Activated CD8-positive, alpha-beta memory T cell treated with anti-CD3 and anti-CD28 coated beads, Interleukin-2, amount 50 U/mL, for 4 hours (primary cell): ENCODE measurements at places on chromosomes 4 and X.

DNA sequence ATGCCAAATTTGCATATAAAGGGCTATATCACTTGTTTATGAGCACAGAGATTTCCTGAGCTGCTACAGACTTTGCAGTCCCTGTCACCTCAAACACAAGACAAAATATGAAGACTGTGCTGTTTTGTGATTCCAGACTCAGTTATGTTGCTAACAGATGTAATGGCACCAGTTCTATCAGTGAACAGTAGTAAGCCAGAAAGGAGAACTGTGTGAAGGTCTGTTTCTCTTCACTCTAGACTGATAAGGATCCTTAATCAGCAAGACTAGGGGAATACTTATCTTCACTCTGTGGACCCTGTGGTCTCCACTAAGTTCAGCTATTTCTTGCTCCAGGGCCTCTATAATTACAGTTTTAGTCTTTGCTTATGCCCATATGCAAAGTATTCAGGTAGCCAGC is 82.7 kb downstream of the ANXA5 start:
- DNase-seq, result no peak

- no peak for DNase-seq
Measured at GRCh38 chr4:139025841-139026240, 10.3 kb downstream of the NOCT start.

DNA sequence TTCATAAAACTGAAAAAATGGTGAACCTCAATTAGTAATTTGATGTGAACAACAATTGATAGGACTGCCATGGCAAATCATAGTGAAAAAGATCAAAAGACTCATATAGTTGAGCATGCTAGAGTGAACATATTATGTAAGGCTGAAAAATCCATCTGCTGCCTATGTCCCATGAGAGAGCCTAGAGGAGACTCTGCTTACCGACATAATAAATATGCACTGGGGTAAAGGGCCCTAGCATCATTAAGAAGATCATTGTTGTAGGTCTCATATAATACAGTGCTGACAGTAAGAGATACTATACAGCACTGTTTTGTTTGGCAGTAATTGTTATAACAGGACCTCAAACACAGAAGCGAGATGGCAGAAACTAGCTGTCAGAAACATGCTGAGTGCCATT is 229.0 kb downstream of the PABPC4L start:
- no peak for DNase-seq

DNA sequence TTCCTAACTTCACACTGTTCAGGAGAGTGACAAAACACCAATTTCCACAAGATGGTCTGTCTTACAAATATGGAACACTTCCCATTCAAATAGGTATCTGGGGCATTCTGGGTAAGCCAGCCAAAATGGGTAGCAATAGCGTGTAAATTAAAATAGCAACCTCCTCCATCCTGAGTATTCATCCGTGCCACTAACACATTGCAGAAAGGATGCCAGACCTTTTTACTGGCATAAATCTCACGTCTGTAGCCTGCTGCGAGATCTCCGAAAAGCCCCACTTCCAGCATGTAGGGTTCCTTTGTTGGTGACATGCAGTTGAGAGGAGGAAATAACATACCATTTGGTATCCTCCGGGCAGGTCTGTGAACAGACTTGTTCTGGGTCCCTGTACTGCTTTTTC is 52.7 kb upstream of the RAI2 start:
- DNase-seq, result no peak

GRCh38 chr4:81179326-81179725 is 35.7 kb downstream of the PRKG2 start:
- no peak for DNase-seq

GRCh38 chrX:3192835-3193234 is 151.6 kb downstream of the ARSF start:
- DNase-seq, result no peak

GRCh38 chrX:32267796-32268195 is 943.6 kb downstream of the DMD start:
- no peak for DNase-seq

GRCh38 chr4:121819216-121819965 is 4.3 kb downstream of the CCNA2 start:
- no peak for DNase-seq

- DNase-seq, result no peak
Measured at GRCh38 chr4:96390404-96390803, 550.5 kb downstream of the PDHA2 start.

GRCh38 chrX:13646154-13646549 is 6.8 kb upstream of the TCEANC start:
- peak; percentile 24 for DNase-seq

- no peak for DNase-seq
Measured at GRCh38 chr4:146407257-146407656, 114.5 kb downstream of the SLC10A7 start.

GRCh38 chr4:88998001-88998400 is 59.0 kb downstream of the FAM13A start:
- DNase-seq, result no peak

DNA sequence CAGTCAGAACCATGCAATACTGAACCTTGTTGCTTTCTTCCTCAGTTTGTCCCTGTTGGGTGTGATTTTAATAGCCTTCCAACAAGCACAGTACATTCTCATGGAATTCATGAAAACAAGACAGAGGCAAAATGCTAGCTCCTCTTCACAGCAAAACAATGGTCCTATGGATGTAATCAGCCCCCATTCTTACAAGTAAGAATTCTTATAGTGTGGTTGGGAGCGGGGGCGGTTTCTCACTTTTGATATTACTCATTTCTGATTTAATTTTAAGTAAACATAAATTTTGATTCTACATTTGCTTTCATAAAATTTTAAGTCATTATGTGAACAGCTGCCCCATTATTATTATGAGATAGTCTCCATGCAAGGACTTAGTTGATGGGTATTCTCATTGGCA is 80.8 kb upstream of the TLR2 start:
- no peak for DNase-seq

GRCh38 chr4:124431653-124432192 is 280.8 kb downstream of the ANKRD50 start:
- no peak for DNase-seq

GRCh38 chrX:24231131-24231540 is 81.6 kb downstream of the ZFX start:
- DNase-seq, result no peak

GRCh38 chrX:49912086-49912485 is 10.3 kb upstream of the CLCN5 start:
- DNase-seq, result no peak

- no peak for DNase-seq
Measured at GRCh38 chr4:158068068-158068467, 104.8 kb downstream of the GASK1B start.

DNA sequence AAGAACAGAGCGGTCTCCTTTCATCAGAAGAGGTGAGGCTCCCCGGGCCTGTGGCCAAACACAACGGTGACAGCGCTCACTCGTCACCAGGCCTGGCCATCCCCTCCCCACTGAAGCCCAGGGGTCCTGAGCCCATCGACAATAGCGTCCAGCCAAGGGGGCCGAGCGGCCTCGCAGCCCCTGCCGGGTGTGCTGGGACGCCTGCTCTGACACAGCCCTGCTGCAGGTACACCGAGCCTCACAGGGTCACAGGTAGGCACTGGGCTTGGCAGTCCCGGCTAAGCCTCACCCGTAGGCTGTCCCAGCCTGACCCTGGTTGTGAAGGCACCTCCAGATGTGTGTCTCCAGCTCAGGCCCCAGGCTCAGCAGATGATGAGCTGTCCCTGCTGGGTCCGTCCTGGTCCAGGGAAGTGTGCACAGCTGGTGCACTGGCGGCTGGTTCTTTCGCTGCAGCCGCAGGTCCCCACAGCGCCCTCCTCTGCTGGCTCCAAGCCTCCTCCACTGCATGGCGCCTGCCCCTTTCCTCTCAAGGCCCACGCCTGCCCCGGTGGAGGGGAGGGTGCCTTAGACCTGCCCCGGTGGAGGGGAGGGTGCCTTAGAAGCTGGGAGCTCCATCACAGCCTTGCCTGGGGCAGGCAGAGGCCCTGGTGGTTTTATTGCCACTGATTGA is 21.5 kb downstream of the UVSSA start:
- no peak for DNase-seq
